ENCODE measurements at places on chromosomes 6 and 20.

- no peak for DNase-seq
These were observed 3.5 kb downstream of the TRIM27 start for GRCh38 chr6:28920281-28920680.

- no peak for DNase-seq
These were observed 94.8 kb downstream of the BTBD3 start for GRCh38 chr20:12012241-12013222.

DNA sequence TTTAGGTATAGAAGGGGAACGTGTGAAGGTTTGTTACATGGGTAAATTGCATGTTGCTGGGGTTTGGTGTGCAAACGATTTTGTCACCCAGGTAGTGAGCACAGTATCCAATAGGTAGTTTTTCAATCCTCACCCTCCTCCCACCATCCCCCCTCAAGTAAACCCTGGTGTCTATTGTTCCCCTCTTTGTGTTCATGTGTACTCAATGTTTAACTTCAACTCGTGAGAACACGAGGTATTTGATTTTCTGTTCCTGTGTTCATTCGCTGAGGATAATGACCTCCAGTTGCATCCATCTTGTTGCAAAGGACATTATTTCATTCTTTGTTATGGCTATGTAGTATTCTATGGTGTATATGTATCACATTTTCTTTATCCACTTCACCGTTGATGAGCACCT lies 11.6 kb upstream of the VNN1 start:
- no peak for DNase-seq

DNA sequence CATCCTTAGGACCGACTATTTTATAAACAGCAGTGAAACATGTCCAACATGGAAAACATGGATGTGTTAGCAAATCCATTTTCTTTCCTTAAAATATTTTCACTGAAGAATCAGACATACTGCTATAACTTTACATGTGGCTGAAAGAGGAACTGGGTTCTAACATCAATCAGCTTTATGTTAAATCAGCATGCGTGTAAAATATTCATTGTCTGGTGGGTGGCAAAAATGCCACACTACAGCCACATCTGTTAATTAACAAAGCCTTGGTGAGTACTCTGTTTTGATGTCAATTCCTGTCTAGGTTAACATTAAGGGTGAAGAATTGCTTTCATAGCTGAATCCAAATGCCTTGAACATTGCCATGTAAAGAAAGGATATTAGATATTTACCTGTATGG lies 222.6 kb upstream of the CEP162 start:
- DNase-seq, result no peak

GRCh38 chr6:167122827-167123657 lies at the start of gene CCR6:
Gene CCR6 (plus strand): TSS chr6:167123096. CDS start chr6:167136135, 13,039 bp downstream.
- DNase-seq, result no peak

GRCh38 chr20:63626424-63627128 lies at the start of gene GMEB2:
Gene GMEB2 (minus strand): TSS chr20:63627101. CDS start chr20:63619397, 7,704 bp downstream.
- no peak for DNase-seq

DNA sequence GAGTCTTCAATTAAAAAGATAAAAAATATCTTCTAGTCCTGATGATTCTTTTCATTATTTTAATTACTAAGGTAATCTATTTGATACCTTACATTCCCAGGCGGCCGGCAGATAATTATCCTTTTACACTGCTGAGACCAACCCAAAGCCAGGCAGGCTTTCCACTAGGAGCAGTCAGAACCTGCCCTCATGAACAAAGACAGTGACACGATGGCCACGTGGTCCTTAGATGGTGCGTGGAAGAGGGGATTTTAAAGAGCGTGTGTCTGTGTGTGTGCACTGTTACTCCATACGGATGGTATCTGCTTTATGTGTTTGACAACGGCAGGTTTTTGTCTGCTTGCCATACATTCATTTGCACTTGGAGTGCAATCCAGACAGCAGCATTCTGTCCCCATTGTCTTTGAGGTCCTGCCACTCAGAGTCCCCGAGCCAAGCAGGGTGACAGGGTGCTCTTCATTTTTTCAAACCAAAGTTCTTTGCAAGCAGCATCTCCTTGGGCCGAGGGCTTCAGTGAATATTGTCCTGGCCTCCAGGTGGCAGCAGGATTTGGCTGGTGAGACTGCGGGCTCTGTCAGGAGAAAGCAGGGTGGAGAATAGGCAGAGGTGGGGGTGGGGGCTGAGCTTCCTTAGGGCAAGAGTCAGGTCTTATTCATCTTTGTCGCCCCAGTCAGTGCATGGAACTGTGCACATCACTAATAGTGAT lies 260.5 kb downstream of the NRN1 start:
- DNase-seq, result no peak

- DNase-seq, result no peak
These were observed 257.5 kb downstream of the MMUT start for GRCh38 chr6:49205526-49205925.

GRCh38 chr6:148217921-148218320 lies 124.7 kb upstream of the SASH1 start:
- no peak for DNase-seq

DNA sequence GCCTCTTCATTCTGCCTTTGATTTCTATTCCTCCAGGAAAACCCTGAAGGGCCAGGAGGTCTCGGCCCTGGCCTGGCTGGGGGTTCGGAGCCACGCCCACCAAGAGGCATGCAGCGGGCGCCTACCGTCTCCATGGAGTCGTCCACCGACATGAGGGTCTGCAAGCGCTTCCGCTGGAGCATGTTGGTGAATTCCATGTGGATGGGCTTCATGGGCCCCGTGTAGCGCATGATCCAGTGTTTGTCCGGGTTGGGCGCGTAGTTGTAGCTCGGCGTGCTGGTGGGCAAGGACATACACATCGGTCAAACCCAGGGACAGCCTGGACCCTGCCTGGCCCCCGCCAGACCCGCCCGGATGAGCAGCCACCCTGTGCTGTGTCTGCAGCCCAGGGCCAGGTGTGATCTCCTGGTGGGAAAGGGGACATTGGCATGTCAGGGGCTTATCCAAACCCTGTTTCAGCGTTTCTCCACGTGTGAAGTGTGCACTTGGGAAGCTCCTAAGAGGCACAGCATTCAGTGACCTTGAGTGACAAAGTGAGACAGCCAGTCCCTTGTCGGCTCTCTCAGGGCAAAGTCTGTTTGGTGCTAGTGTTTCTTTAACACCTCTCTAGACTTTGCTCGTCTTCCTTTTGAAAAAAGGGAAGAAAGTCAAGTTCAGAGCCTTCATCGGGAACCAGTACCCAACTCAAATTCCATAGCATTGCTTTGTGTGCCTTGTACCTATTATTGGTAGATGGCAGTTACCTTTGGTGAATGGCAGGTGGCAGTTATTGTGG lies 100.8 kb downstream of the SULF2 start:
- no peak for DNase-seq

- DNase-seq, result no peak
These were observed 40.5 kb downstream of the PLN start for GRCh38 chr6:118588626-118589025.

- DNase-seq, result no peak
These were observed 27.2 kb downstream of the UBE2V1 start for GRCh38 chr20:50085481-50086365.

GRCh38 chr6:166757232-166758135 lies 130.4 kb upstream of the RPS6KA2 start:
- DNase-seq, result no peak

DNA sequence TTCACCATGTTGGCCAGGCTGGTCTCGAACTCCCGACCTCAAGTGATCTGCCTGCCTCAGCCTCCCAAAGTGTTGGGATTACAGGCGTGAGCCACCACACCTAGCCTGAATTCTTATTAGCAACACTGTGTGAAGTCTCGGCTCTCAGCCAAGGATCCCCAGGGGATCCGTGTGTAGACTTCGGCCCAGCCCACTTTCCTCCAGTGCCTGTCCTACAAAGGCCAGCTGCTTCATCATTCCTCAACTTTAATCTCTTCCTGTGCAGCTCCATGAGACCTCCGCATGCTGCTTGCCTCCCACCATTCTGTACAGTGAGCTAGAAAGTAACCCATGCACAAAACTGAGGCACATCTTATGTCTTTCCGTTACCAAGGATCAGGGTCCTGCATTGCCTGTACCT lies 71.8 kb downstream of the SAMD3 start:
- DNase-seq, result no peak

GRCh38 chr20:37315452-37316110 lies 26.1 kb downstream of the MANBAL start:
- no peak for DNase-seq

DNA sequence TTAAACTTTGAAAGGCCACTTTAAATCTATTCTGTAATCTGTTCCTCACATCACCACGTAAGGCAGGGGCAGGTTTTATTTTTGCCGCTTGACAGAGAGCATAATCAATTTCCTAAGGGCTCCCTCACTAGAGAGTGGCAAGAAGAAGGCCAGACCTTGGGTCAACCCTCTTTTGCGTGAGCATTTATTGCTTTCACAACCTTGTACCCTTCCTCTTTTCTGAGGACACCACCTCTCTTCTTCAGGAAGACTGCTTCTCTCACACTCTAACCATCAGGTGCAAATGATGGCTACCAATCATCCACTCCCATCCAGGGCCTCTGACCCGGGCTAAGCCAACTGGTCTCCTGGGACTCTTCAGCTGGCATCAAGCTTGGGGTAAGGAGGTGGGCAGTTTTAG lies 25.2 kb upstream of the QKI start:
- DNase-seq, result no peak

DNA sequence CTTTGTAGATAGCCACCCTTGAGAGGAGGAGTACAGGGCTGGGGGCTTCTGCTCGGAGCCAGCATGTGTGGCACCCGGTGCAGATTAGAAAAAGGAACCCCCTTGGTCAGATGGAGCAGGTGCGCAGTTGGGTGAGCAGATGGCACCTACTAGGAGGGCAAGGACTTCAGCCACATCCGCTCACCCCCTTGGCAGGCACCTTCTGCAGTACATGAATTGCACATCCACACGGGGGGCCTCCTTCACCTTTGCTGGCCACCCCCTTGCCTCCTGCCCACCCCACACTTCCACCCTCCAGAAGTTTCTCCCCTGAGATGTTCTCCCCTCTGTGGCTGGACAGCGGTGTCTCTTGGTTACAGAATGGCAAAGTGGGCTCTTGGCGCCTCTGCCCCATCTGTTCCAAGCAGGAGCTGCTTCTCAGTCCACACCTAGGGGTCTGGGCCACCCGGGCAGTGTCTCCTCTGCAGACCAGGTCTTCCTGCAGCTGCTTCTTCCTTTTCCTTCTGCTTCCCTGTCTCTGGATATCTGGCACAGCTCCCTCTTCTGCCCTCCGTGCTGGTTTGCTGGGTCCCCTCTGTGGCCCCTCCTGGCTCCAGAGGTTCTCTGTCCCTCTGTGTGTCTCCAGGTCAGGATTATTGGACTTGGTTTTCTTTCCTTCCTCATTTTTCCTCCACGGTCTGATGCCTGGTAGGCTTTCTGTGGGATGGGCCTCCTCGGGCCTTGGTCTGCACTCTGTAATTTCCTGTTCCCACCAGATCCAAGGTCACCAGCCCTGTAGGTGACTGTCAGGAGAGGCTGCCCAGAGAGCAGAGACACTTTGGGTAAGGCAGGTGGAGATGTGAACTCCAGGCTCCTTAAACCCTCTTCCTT lies 4.1 kb downstream of the MDFI start:
- DNase-seq, result no peak

- no peak for DNase-seq
These were observed 62.9 kb downstream of the BFSP1 start for GRCh38 chr20:17468073-17468840.

DNA sequence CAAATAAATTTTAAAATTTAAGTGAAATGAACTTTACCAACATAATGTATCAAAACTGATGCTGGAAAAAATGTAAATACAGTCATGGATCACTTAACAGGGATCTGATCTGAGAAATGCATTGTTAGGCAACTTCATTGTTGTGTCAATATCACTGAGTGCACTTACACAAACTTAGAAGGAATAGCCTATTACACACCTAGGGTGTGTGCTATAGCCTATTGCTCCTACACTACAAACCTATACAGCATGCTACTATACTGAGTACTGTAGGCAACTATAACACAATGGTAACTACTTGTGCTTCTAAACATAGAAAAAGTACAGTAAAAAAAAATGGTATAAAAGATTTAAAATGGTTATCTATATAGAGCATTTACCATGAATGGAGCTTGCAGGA lies 104.5 kb downstream of the DCDC2 start:
- no peak for DNase-seq

DNA sequence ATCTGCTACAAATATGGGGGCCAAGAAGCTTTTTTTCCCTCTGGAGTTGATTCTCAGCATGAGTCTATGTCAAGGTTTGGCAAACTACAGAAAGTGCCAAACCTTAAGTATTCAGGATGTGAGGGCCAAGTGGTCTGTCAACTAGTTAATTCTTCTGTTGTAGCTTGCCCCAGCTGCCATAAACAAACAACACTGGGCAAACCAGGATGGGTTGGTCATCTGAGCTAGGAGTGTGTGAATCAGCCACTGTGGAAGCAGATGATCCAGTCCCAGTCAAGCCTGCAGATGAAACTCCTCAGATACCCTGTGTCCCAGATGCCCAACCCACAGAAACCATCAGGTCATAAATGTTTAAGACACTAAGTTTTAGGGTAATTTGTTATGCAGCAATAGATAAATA lies 103.0 kb upstream of the MOCS1 start:
- DNase-seq, result no peak

- no peak for DNase-seq
These were observed 807.5 kb upstream of the FLRT3 start for GRCh38 chr20:15144916-15145315.

DNA sequence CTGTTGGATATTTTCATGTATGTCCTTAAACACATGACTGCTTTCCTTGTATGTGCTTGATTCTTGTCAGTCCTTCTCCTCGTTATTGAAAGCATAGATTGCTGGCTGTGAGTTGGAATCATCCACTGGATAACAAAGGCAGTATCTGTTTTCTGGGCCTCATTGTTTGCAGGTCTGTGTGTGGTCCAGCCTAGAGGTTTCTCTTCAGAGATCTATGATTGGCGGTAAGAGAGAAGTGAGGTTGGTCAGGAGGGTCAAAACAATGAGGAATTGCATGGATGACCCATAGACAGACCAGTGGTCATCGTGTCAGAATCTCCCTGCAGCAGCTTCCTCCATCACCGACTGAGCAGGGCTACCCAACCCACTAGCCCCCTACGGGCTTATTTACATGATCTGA lies 915.0 kb downstream of the KIF16B start:
- DNase-seq, result no peak

GRCh38 chr6:134419716-134420115 lies 101.8 kb upstream of the SGK1 start:
- DNase-seq, result no peak

Measured in BJ (cell line).